RPMI7951 (cell line): ENCODE measurements at places on chromosomes 4 and X. TPM values are rescaled to one million over a fixed set of nuclear protein-coding genes. Genes with fewer than 3 reads are reported as not detected.
A peak's percentile ranks its signal among the peaks of the same experiment; 100 is the strongest.

- DNase-seq: peak; percentile 68
Observed at GRCh38 chr4:168486912-168487281, 6.6 kb upstream of the DDX60L start.

Gene MAP9
- 3.9 and 6.0 TPM in 2 replicates for total RNA-seq

Gene KLHL4
- total RNA-seq: 2.7 and 3.0 TPM in 2 replicates

- no peak for DNase-seq
Observed at GRCh38 chr4:40948014-40948413, 198.3 kb downstream of the NSUN7 start.

GRCh38 chr4:142846108-142846728, at the start of gene INPP4B:
TSS of gene INPP4B (minus strand) at chr4:142846301.
- DNase-seq: peak; percentile 27

Gene ARMCX2
- total RNA-seq: 18.0 and 27.3 TPM in 2 replicates

- DNase-seq: peak; percentile 5
Observed at GRCh38 chrX:43656005-43656494, at the start of gene MAOA. TSS of gene MAOA (plus strand) at chrX:43656299. CDS start at chrX:43656342, 43 bp downstream.
